ENCODE measurements at places on chromosomes 11 and 22. TPM values are rescaled to one million over a fixed set of nuclear protein-coding genes. Genes with fewer than 3 reads are reported as not detected.

DNA sequence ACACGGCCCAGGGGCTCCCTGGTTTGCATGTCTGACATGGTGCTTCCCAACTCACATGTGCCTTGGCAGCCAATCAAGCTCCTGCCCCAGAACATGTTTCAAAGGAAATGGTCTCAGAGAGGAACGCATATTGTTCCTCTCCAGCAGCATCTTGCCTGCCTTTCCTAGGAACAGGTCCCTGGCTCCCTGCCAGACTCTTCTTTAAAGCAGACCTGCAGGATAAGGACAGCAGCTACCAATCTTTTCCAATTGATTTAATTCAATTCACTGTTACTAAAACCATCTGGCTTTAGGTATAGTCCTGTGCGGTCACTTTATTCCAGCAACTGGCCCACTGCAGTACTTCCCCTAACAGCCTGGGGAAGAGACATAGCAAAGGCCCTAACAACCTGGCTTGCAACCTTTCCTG is 79.9 kb downstream of the AMBRA1 start:
- peaks cover 5% of the 10 kb centered on the region for H3K4me1 ChIP-seq
- DNase-seq, result no peak
- no peak overlapping the region for H3K4me3 ChIP-seq

DNA sequence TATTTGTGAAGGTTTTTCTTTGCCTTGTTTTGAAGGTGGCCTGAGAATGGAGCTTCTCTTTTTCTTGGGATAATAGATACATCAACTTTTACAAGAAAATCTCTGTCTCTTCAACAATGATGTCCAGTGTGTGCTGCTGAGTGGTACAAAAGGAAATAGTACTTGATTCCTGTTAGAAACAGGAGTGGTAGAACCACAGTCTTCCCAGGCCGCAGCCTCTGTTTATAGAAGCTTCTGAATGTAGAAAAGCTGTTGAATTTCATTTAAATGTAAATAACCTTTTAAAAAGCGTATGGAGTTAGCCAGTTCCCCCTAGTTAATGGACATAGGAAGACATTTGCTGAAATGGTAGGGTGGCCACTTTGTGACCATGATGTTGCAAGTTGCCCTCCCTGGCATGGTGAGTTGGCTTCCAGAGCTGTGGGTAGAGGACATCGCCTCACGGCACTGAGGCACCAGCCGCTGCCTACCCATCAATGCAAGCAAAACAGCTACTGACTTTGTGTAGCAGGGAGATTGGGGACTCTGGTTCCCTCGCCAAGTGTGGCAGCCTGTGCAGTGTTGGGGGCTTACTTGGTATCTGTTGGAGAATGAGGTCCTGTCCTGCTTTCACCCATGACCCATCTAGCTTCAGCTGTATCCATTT is 31.6 kb downstream of the C11orf91 start:
- H3K4me1 ChIP-seq, result peaks cover 23% of the 10 kb centered on the region

GRCh38 chr11:107821199-107821927 is 37.2 kb downstream of the SLC35F2 start:
- H3K4me3 ChIP-seq, result no peak overlapping the region
- DNase-seq, result no peak
- H3K36me3 ChIP-seq, result no peaks in the 10 kb centered on the region
- no peaks in the 10 kb centered on the region for H3K27me3 ChIP-seq

- no peak for DNase-seq
- peaks cover 34% of the 10 kb centered on the region for H3K4me1 ChIP-seq
- H3K36me3 ChIP-seq, result no peaks in the 10 kb centered on the region
- H3K4me3 ChIP-seq, result peak overlapping the region; percentile 46
- H3K27me3 ChIP-seq, result no peaks in the 10 kb centered on the region
- H3K27ac ChIP-seq, result no peak overlapping the region
Observed at GRCh38 chr22:41561335-41561734, 525 bp downstream of the CSDC2 start.

DNA sequence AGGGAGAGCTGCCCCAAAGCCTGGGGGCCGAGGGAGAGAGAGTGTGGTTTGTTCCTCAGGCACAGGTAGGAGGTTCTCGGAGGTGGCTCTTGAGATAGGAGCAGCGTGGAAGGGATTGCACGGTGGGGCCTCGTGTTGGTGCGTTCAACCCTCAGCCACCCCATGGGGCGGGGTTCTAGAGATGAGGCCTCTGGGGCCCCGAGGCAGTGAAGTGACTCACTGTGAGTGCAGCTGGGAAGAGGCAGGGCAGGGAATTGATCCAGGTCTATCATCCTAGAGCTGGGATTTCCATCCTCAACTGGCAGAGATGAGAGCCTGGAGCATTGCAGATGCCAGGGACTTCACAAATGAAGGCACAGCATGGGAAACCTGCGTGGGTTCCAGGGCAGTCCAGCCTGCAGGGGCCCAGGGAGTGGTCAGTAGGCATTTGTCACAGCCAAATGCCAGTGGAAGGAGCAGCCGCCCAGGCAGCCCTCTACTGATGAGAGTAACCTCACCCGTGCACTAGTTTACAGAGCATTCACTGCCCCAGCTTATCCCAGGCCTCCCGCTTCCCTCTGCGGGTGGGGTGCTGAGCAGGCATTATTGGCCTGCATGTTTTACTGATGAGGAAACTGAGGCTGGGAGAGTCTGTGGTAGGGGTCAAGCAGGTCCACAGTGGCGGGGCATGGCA is 5.1 kb upstream of the SMARCB1 start:
- peak; percentile 99 for DNase-seq
- H3K4me3 ChIP-seq, result no peak overlapping the region
- peak overlapping the region; percentile 29 for H3K27ac ChIP-seq
- H3K27me3 ChIP-seq, result no peaks in the 10 kb centered on the region
- H3K36me3 ChIP-seq, result no peaks in the 10 kb centered on the region
- peaks cover 32% of the 10 kb centered on the region for H3K4me1 ChIP-seq

DNA sequence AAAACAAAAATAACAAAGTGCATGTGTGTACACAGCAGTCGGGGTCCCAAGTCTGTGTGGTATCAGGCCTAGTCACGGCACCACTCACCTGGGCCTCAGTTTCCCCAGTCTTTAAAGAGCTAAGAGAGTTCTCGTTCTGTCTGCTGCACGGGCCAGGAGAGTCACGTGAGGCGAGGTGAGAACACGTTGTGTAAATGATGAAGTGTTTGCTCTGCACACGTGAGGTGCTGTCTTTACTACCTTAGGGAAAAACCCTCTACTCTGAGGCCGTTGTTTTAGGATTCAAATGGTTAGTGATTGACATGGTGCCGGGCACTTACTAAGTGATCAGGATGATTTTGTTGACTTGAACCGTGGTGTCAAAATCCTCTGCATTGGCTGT is 86.5 kb upstream of the PPARA start:
- peak overlapping the region; percentile 77 for H3K4me3 ChIP-seq
- peaks cover 80% of the 10 kb centered on the region for H3K4me1 ChIP-seq
- no peak for DNase-seq
- H3K27ac ChIP-seq, result peak overlapping the region; percentile 97
- no peaks in the 10 kb centered on the region for H3K27me3 ChIP-seq

DNA sequence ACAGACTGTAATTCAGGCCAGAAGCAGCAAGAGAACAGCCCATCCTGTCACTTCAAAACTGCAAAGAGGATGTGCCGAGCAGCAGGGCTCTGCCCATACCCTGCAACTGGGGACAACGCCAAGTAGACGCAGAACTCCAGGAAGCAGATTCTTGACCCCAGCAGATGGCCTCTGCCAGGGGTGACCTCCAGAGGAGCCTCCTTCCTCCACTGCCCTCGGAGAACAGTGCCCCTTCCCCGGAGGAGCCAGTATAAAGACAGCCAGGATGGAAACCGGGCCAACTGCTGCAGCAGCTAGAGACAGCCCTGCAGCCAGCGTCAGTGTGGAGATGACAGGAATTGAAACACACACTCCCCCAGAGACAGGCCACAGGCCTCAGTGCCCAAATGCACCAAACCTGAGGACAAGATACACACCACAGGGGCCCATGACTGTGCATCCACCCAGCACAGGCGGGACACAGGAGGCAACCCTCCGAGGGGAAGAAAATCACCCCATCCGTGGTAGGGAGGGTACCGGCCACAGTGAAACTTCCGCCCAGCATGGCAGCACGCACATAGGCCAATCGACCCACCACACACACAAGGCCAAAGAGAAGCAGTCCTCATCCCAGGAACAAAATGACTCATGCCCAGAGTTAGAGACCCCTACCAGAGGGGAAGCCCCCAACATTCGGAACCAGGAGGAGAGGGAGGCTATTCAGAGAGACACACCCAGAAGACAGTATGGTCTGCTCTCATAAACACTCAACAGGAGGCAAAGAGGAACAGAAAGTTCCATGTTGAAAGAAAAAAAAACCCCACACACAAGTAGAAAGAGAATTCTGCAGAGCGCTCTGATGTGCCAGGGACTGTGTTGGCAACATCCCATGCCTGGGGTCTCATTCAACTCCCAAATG is 5.6 kb downstream of the AHNAK start:
- peaks cover 62% of the 10 kb centered on the region for H3K4me1 ChIP-seq
- peak overlapping the region; percentile 86 for H3K27ac ChIP-seq
- H3K27me3 ChIP-seq, result no peaks in the 10 kb centered on the region
- H3K36me3 ChIP-seq, result peaks cover 15% of the 10 kb centered on the region
- DNase-seq, result peak; percentile 85

GRCh38 chr11:78344676-78345075 is 72.9 kb downstream of the GAB2 start:
- H3K27ac ChIP-seq, result no peak overlapping the region
- no peaks in the 10 kb centered on the region for H3K27me3 ChIP-seq
- no peak for DNase-seq
- H3K4me3 ChIP-seq, result no peak overlapping the region

GRCh38 chr22:24169439-24170058 is 11.7 kb upstream of the SUSD2 start:
- no peak overlapping the region for H3K4me3 ChIP-seq
- peaks cover 2% of the 10 kb centered on the region for H3K4me1 ChIP-seq
- no peak for DNase-seq
- no peaks in the 10 kb centered on the region for H3K27me3 ChIP-seq
- H3K27ac ChIP-seq, result no peak overlapping the region
- H3K36me3 ChIP-seq, result peaks cover 48% of the 10 kb centered on the region

- H3K4me1 ChIP-seq, result no peaks in the 10 kb centered on the region
- no peak for DNase-seq
- peaks cover 54% of the 10 kb centered on the region for H3K36me3 ChIP-seq
- no peak overlapping the region for H3K4me3 ChIP-seq
Observed at GRCh38 chr22:50456026-50456425, 18.8 kb downstream of the SBF1 start.

DNA sequence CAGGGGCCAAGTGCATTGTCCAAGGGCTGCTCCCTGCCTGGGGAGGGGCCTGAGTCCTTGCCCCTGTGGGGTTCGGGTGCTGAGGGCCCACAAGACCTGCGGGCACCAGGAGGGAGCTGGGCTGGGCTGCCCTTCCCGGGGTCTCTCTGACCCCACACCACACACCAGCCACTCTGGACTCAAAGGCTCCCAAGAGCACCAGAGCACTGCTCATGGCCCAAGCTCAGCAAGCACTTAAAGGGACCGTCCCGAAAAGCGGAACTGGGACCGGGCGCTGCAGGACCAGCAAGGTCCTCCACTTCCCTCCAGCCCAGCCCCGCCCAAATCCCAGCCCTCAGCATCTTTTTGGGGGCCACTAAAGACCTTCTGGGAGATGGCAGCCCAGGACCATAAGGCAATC is 5.3 kb downstream of the LSP1 start:
- DNase-seq, result no peak
- peaks cover 8% of the 10 kb centered on the region for H3K4me1 ChIP-seq
- H3K36me3 ChIP-seq, result no peaks in the 10 kb centered on the region
- H3K27me3 ChIP-seq, result no peaks in the 10 kb centered on the region

DNA sequence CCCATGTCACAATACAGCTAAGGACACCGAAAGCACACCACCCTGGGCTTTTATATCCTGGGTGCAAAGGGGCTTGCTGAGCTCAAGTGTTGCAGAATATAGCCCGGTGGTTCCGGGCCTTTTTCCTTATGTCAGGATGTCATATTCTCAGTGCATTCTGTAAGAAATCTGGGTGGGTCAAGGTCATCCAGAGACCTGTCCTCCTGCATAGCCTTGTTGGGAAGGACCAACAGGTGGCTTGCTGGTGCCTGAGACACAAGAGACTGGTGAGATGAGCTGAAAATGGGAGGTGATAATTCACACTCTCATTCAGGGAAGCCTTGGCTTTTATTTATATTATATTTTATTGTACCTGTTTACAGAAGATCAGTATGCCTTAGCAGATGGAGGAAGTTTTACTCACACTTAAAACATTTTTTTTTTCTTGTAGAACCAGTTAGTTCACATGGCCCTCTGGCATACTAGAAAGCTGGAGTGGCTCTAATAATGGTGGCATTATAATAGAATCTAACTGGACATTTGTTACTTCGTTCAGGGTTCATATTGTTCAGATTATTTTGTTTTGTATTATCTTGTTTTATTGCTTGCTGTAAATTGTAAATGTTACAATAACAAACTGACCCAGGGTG is 14.6 kb upstream of the TMEM123 start:
- no peaks in the 10 kb centered on the region for H3K36me3 ChIP-seq
- H3K4me3 ChIP-seq, result no peak overlapping the region
- H3K27me3 ChIP-seq, result no peaks in the 10 kb centered on the region
- H3K4me1 ChIP-seq, result peaks cover 18% of the 10 kb centered on the region

DNA sequence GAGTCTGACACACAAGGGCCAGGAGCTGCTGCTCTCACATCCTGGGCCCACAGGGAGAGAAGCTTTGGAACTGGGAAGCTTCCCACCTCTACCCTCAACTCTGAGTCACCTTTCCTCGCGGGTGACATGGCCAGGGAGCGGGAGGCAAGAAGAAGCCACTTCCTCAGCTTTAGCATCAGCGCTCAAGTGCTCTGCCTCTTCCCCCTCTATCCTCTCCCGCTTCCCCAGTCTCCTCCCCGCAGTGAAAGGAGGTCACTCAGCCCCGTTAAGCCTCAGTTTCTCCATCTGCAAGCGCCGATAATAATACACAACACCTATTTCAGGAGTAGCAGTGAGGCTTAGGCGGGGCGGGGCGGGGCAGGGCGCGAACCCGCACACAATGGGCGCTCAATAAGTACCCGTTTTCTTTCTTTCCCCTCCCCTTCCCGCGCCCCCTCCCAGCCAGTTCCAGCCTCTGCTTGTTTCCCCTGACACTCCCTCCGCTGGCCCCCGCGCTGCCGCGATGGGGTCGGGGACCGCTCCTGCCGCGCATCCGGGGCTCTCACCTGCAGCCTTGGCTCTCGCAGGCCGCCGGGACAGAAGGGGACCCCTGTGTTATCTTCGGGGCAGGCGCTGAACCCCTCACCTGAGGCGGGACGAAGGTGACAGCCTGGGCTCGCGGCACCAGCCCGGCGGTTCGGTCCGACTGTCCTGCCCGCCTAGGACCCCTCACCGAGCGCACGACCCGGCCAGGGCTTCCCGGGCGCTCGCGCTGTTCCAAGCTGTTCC is 892 bp downstream of the GDPD5 start:
- no peak overlapping the region for H3K27ac ChIP-seq
- peak; percentile 96 for DNase-seq
- no peaks in the 10 kb centered on the region for H3K36me3 ChIP-seq
- H3K4me3 ChIP-seq, result peak overlapping the region; percentile 80
- H3K4me1 ChIP-seq, result peaks cover 20% of the 10 kb centered on the region

The LRRC4C gene
- total RNA-seq, result 2.2 TPM

The PANX2 gene
- 0.29 TPM for total RNA-seq

The CHRDL2 gene
- total RNA-seq, result not detected

The KCNC1 gene
- not detected for total RNA-seq

The HTR3B gene
- not detected for total RNA-seq

The CECR2 gene
- total RNA-seq, result not detected

The CDC42BPG gene
- 0.29 TPM for total RNA-seq
